CD4-positive, alpha-beta T cell treated with Interleukin-6 at 100 ng/mL for 8 hours (primary cell): ENCODE measurements at places on chromosomes 11 and 22.
A peak's percentile ranks its signal among the peaks of the same experiment; 100 is the strongest.

- no peak for DNase-seq
These were observed 32.8 kb upstream of the FJX1 start for GRCh38 chr11:35585416-35585815.

DNA sequence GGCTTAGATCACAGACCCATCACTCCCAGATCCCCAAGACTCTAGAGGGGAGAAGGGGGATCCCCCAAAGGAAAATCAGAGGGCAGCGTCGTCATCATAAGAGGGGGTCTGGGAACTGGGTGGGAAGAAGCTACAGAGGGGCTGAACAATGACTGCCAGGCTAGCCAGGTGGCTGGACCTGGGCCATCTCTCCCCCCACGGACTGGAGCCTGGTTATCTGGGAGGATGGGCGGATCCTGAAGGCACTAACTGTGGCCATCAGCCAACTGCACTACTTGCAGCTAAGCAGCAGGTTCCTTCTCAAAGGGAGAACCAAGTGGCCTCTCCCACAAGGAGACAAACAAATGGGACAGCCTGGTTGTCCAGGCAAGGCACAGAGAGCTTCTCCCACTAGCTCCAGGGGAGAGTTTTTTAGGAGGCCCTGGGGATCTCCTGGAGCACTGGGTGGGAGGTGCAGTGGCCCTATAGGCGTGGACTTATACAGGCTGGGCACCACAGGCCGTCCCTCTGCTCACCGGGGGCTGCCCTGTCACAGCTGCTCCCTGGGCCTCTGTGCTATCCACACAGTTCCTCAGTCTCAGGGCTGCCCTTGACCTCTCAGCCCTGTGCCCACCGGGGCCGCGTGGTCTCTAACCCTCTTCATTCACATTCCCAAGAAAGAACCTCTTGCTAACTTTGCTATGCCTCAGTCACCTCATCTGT, 15.4 kb downstream of the P2RY6 start:
- DNase-seq: no peak

DNA sequence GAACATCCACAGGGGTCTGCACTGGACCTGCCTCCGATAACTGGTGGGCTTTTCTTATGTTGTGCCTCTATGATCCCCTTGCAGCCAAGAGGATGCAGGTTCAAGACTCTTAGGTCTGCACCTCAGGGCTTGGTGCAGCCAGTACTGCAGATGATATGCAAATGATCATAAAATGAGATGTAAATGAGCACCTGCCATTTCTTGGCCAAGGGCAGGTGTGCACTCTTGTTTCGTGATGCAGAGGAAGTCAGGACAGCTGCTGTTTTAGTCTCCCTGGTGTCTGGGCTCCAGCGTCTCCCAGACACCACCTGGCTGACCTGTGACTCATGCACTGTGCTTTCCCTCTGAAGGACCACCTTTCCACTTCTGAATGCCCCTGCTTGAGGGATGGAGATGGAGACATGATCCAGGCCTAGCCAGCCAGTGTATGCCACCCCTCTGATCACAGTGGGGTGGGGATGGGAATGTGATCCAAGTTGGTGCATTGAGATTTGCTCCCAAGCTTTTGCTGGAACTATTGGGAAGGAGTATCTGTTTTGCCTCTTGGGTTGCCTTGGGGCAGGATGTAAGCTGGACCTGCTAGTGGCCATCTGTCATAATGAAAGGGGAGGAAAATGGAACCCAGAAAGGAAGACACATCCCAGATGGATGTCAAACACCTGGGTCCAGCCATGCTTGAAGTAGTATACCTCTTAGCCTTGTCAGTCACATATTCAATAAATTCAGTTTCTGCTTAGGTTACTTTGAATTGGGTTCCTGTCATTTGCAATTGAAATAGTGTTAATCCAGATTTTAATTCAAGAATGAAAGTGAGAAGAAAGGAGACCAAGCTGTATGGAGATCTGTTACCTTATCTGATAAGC, 3.3 kb upstream of the KCNJ11 start:
- no peak for DNase-seq

DNA sequence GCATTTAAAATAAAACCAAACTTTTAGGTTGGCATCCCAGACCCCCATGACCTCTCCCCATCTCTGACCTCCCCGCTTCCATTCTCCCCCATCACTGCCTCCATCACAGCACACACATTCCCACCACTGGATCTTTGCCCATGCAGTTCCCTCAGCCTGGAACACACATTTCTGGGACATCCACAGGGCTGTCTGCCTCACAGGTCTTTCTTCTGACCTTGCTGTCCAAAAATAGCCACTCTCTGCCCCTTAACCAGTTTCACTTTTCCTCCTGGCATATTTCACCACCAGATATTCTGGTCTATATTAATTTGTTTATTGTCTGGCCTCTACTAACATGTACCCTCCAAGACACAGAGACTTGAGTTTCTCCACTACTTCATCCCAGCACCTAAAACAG, 75.2 kb upstream of the PRDM11 start:
- no peak for DNase-seq

DNA sequence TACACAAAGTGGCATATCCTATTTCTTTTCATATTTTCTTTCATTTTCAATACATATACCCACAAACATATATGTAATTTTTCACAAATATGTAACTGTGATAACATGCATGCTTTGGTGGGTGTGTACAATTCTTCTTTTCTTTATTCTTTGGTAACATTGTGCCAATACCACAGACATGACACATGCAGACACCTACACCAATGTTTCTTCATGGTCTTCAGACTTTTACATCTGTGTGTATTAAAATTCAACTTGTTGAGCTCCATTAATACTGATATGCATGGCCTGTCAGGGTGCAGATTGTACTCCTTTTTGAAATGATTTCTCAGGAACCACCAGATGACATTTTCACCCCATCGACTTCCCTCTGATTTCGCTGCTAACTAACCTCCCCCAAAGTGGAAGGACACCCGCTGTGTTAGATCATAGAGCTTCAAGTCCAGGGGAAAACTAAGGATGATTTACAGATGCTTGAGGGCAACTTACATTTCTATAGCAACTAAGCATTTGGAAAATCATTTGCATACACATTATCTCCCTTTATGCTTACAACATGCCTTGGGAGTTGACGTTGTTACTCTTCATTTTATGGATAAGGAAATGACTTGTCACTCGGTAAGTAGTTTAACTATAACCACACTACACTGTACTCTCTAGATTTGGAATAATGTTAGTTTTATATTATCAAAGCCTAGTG, 10.5 kb upstream of the PANX3 start:
- no peak for DNase-seq

GRCh38 chr11:28417601-28418323, 309.6 kb downstream of the METTL15 start:
- no peak for DNase-seq

- DNase-seq: peak; percentile 71
These were observed 7.2 kb upstream of the PLXNB2 start for GRCh38 chr22:50314455-50315288.

GRCh38 chr11:11942668-11943067, 65.8 kb downstream of the DKK3 start:
- DNase-seq: no peak

GRCh38 chr11:116172851-116173250, 599.9 kb downstream of the BUD13 start:
- no peak for DNase-seq

DNA sequence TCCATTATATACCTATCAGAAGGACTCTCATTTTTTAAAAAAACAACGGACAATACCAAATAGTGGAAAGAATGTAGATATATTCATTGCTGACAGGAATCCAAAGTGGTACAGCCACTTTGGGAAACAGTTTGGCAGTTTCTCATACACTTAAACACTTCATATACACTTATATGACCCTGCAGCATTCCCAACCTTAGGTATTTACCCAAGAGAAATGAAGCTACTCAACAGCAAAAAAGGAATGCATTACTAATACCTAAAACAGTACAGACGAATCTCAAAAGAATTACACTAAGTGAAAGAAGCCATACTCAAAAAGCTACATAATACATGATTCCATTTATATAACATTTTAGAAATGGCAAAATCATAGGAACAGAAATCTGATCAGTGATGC, 51.5 kb downstream of the RBFOX2 start:
- no peak for DNase-seq

- DNase-seq: no peak
These were observed 33.8 kb downstream of the NEAT1 start for GRCh38 chr11:65456418-65456817.

DNA sequence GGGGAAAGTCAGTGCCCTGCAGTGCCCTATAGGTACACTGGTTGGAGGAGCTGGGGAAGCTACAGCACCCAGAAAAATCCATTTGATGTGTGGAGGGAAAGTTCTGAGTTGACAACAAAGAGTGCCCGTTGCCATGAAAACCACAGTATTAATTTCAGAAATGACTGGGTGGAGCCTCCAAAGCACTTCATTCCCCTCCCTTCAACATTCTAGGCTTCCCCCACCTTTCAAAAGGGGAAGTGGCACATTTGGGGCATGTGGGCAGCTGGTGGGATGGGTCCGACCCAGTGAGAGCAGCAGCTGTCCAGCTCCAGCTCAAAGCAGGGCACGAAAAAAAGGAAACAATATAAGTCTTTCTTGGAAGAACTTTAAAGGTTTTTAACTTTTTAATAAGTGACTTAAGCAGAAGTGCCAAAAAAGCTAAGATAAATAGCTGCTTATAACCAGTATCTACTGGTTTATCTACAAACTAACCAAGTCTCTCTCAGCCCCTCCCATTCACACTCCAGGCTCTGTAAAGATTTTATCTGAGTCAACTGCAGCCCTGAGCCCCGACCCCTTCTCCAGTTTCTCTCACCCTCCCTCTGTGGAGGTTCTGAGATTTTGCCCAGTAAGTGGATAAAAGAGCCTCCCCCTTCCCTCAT, 9.0 kb upstream of the AHNAK start:
- DNase-seq: peak; percentile 76

DNA sequence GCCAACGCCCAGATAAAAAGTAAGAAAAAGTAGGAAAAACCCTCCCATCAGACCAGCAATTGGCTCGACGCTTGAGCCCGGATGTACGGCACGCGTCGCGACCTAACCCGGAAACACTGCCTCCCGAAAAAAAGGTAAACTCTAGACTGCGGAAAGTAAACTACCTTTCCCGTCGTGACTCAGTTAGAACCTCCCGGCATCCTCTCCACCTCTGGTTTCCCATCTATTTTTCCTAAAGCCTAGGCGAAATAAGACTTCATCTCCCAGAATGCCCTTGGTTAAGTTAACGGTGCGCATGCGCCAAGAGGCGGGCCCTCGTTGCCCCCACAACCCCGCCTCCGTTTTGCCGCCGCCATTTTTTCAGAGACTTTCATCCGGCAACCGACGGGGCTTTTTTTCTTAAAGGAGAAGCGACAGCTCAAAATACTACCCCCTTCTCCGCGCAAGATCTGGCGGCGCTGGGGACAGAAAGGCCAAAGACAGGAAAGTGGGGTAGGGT, 678 bp upstream of the ZFP91 start:
- peak; percentile 95 for DNase-seq

- DNase-seq: no peak
These were observed 18.4 kb upstream of the ST3GAL4 start for GRCh38 chr11:126337126-126337473.

- no peak for DNase-seq
These were observed 26.2 kb downstream of the SUSD2 start for GRCh38 chr22:24207264-24208011.

DNA sequence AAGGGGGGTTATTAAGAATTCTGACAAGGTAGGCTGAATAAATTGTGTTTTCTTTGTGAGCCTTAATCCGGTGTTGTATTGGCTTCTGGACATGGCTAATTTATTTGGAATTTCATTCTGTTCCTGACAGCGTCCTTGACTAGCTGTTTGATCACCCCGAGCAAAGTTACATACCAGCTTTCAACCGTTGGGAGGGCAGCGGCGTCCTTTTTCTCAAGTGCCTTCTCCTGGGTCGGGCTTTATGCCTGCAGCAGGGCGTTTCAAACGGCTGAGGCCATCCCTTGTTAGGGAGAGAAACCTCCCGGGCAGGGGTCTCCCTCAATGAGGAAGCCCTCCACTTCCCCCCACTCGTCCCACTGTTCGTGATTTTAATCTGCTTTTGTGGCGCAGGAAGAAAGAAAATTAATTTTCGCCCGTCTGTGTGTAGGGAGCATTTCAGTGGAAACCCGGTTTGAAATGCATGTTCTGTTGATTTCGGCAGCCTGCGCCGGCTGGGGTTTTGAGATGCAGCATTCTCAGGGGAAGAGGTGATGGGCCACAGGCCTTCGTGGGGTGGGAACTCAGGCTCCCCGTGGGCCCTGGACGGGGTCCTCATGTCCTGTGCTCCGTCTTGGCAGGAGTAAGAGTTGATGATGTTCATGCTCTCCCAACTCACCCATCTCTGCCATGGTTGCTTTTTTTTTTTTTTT, 2.9 kb upstream of the SMIM38 start:
- no peak for DNase-seq

DNA sequence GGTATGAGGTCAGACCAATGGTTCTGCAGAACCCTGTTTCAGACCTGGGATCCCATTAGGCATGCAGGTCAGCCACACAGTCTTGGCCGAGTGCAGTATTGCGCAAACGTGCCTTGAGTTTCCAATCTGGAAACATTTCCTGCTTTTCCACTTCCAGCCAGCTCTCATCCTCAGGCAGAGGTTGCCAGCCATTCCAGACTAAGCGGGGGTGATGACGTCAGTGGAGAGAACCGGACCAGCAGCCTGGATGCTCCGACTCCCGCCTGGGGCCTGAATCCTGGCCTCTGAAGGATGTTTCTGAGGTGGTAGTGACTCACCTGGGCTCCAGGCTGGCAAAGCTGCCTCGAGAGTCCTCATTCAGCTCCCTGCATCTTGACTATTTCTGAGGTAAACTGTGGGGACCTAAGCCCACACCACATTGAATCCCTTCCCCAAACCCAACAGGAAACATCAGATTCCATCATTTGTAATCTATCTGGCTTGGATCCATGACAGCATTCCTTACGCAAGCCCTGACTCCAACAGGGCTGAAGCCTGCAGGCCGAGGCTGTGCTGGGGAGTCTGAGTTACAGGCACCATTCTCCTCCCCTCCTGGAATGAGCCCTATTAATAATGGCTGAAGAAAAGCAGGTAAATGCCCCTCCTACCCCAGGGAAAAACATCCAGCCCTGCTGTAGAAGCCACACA, 83.0 kb downstream of the ABTB2 start:
- no peak for DNase-seq

DNA sequence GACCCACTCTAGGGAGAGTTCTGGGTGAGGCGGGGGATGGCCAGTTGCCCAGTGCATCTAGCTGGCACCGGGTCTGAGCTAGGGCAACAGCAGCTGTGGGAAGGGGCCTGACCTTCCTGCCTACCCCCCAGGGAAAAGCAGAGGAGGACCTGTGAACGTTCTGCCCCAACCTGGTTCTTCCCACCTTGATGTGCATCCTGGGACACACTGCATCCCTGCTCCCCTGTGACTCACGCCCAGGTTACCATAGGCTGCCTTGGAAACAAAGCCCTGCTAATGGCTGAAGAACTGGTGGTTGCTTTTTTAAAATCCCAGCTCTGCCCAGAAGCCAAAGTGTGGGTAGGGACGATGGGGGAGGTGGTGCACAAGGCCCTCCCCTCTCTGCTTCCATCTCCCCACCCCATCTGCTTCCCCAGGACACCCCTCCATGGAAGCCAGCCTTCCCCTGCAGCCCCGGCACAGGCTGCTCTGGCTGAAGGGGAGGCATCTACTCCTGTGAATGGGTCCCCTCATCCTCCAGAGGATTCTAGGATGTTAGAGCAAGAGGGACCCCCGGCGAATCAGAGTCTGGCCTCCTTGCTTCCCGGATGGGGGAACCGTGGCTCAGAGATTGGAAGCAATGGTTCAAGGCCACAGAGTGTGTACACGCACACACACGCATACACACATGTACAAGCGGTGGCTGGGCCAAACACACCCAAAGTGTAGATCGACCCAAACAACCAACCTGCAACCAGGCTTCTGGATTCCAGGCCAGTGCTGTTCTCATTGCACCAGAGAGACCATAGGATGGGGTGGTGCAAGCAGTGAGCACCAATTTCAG, 7.6 kb upstream of the C11orf96 start:
- no peak for DNase-seq
